ENCODE measurements at places on chromosomes 2 and 18.
A peak's percentile ranks its signal among the peaks of the same experiment; 100 is the strongest.

GRCh38 chr2:7407906-7408680 lies 490.9 kb downstream of the RNF144A start:
- peak; percentile 26 for DNase-seq

DNA sequence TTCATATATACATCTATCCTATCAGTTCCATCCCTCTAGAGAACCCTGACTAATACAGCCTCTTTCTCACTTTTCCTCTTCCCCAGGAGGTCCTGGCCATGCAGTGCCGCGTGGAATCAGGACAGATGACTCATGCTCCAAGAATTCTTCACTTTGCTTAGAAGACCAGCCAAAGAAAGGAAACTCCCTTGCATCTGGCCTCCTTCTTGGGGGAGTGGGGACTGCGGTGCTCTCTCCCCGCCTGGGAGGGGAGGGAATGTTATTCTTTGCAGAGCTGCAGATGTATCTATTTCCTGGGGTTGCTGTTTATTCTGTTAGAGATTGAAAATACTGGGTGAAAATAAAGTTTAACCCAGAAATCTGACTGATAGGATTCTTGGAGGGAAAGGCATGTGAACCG lies 111.5 kb upstream of the SH3BP4 start:
- no peak for DNase-seq

DNA sequence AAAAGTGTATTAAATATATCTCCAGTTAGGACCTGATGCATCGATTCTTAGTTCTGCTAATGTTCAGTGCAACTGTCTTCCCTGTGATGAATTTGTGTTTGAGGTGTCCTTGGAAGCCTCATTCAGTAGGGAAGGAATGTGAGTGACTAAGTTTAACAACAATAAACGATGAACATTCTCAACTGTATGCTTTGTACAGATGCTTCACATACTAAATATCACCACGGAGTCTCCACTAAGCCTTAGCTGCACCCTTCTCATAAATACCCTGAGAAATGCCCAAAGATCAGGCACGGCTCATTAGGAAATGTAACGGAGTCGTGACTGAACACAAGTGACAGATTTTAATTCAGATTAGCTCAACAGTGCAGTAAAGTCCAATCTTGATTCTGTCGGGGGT lies 24.4 kb upstream of the AGFG1 start:
- DNase-seq, result no peak

- DNase-seq, result no peak
Measured at GRCh38 chr2:37771600-37772088, 100.2 kb upstream of the CDC42EP3 start.

DNA sequence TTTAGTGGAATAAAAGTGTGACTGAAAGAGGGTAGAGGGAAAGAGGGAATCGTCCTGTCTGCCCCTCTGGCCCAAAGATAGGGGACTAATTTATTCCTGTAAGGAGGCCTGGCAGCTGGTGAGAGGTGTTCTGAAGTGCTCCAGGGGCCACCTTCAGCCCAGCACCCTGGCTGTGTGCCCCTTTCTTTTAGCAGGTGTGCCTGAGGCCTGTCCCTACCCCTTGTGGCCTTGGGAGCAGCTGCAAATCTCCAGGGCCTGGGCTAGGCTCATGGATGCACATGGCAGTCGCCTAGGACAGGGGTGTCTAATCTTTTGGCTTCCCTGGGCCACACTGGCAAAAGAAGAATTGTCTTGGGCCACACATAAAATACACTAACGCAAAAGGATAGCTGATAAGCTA lies 37.3 kb downstream of the FHOD3 start:
- DNase-seq, result peak; percentile 34

DNA sequence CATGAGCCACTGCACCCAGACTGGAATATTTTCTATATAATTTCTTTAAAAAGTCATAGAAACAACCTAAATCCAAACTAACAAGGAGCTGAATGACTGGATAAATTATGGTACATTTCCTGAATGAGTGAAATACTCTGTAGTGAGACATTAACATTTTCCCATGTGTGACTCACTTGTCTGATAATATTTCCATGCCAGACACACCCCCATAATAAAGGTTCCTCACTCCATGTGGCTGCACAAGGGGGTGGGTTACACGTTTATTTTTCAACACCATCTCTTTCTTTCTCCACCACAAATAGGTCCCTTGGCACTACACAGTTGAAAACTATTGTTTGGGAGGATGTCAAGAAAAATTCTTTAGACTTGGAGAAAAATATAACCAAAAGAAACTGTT lies 266.3 kb upstream of the LYPD1 start:
- DNase-seq, result no peak

DNA sequence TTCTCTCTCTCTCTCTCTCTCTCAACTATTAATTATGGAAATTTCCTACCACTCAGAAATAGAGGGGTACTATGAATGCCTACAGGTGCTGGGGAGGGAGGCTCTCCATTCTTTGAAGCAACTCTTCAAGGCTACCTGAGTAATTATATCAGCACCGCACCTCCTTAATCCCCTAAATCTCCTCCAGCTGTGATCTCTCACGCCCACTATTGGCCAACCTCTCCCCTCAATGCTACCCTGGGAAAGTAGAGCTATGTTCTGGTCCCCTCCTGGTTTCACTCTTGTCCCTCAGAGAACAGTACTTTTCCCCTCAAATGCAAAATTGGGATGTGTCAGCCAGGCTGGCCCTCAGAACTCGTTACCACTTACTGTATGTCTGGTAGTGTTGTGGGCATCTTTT lies 1.6 kb downstream of the MOCOS start:
- no peak for DNase-seq

DNA sequence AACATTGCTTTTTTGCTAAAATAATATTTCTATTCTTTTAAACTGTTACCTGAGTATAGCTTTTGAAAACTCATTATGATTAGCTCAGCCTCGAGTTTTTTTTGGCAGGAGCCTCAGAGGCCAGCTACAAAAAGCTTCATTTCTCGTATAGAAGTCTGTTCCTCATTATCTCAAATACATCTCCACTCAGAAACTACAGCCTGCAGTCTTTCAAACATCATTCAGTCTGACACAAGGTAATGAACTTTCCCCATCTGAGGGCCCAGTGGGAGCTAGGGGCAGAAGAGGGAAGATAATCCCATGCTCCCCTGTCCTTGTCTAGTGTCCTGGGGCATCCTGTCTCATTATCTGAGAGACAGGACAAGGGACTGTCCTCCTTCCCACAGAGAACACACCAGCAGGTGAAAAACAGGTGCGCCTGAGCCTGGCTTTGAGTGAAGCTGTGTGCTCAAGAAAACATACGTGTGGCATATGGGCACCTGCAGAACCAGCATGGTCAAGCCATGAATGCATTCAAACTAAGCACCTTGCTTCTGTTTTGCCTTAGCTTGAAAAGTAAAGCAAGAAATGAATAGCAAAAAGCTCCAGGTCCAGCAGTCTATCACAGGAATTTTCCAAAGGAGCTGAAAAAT lies 247.5 kb downstream of the MREG start:
- DNase-seq, result no peak

DNA sequence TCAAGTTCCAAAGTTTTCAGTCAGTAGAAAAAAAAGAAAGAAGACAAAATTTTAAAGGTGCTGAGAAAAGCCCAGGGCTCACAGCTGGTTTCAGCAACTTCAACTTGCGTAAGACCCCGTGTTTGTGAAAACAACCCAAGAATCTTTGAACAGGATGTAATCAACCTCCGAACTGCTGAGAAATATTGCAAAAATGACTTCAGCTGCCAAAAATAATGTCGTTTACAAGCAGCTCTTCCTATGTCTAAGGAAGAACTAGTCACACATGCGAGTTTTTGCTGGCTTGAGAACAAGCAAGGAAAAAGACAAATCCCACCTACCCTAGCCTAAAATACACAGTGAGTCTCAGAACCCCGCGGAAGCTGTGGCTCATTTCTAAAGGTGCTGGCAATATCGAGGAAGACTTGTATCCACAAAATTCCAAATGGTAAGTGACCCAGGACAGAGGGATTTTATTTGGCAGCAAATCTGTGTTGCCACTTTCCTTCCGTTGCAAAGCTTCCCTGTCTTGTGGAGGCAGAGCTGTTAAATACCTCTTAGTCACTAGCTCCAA lies 59.8 kb upstream of the SLC8A1 start:
- no peak for DNase-seq

GRCh38 chr2:8437228-8437948 lies 244.5 kb upstream of the ID2 start:
- no peak for DNase-seq

GRCh38 chr18:64055019-64055418 lies 85.1 kb downstream of the SERPINB8 start:
- DNase-seq, result no peak

- DNase-seq, result no peak
Measured at GRCh38 chr18:35345460-35345921, 1.3 kb upstream of the ZNF24 start.

- DNase-seq, result no peak
Measured at GRCh38 chr2:75277111-75277510, 77.8 kb upstream of the TACR1 start.

GRCh38 chr2:85545780-85546240 lies 6.8 kb downstream of the MAT2A start:
- DNase-seq, result peak; percentile 51

DNA sequence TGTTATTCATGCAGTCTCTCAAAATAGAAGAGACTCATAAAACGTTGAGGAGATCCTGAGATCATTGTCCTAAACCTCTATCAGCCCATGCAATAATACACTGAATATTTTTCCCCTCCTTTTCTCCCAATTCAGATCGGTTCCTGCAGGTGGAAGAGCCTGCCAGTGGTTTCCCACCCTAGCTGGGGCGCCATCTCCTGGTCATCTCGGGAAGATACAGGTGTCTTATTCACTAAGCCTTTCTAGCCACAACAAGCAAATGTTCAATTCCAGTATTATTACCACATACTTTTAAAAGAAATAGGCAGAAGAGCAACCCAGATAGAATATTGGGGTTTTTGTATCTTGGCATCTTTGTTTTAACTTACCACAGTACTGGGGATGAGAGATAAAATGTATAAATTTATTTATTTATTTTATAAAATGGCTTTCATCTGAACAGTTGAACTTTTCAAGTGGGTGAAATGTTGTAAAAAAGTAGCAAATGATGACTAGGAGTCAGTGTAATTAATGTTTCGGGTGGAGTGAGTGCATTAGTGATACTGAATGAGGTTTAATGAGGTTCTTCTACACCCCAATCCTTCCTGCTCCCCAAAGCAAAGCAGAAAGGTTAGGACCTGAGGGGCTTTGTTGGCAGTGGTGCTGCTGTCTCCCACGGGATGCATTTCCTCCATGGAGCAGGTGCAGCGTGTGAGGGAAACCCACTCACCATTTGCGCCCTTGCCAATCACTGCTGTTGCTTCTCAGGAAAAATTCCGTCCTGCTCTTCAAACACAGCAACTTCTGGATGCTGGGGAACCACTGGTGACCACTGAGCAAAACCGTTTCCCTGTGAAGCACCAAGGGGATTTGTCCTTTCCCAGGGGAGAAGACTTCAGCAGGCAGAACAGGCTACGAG lies 147.1 kb upstream of the FHL2 start:
- DNase-seq, result peak; percentile 59

DNA sequence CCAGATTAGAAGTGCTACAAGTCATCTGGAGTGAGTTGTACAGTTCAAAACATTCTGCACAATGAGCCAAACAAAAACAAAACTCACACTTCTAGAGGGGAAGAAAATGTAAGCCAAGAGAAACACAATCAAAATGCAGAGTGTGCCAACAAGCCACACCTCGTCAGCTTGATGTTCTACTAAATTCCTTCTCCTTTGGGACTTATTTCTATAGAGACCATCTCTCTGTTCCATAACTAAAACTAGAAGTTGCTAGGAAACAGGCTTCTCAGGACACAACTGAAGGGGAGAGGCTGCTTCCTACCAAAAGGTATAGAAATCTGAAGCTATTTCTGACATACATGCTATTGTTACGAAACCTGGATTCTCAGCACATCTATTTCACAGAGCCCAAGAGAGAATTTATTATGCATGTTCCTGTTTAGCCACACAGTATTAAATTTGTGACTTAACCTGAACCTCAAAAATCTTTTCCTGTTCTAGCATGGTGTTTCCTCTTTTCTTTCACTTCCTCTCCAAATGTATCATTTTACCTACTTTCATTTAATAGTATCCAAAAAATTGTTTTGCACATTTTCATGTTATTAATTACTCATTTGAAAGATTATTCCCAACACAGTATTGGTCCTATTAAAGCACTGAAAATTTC lies 211.4 kb upstream of the CCDC150 start:
- DNase-seq, result no peak

Measured in NCI-H524 (cell line).